ENCODE measurements at places on chromosomes 2 and 18.

DNA sequence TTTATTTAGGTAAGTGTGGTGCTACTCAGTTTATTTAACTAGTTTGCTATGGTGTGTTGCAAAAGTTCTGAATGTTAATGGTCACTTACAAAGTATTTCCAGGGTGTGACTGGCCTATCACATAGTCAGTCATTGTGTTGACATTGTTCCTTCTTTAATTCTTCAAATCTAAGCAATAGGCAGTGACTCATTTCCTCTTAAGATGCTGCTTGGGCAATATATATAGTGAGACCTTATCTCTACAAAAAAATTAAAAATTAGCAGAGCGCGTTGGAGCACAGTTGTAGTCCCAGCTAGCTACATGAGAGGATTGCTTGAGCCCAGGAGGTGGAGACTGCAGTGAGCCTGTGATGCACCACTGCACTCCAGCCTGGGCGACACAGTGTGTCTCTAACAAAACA is 5.8 kb upstream of the CCDC88A start:
- no peak for DNase-seq

DNA sequence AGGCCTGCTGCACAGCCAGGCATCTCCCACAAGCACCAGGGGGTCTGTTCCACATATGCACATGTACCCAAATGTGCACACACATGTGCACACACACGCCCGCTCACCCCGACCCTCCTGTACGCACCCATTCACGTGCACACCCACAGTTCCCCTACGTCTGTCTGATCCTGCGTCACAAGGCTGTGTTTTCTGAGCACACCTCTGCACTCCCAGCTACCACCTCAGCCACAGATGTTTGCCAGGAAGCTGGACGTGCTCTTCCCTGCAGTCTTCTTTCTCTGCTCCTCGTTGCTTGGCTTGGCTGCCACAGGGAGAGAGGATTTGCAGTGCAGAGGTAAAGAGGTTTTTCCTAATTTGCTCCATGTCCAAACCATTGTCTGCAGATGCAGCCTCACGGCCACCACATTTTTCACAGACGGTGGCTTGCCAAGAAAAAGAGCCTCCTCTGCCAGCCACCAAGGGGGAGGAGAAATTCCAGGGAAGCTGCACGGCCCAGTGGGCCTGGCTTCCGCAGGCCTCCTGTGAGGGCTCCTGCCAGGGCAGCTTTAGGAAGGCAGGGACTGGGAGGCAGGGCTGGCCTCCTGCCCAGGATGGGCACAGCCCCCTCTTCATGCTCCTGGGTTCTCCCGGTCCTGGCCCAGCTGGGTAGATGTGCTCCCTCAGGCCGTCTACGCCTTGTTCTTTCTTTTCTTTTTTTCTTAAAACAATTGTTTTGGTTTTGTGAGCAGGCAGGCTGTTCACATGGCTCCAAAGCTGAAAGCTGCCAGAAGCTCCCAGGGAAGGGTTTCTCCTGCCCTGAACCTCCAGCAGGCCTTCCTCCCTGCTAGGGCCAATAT is 29.3 kb upstream of the HS6ST1 start:
- no peak for DNase-seq

GRCh38 chr18:32424696-32425095 is 46.0 kb downstream of the GAREM1 start:
- no peak for DNase-seq

- no peak for DNase-seq
These were observed 287.1 kb upstream of the ID2 start for GRCh38 chr2:8394569-8395359.

DNA sequence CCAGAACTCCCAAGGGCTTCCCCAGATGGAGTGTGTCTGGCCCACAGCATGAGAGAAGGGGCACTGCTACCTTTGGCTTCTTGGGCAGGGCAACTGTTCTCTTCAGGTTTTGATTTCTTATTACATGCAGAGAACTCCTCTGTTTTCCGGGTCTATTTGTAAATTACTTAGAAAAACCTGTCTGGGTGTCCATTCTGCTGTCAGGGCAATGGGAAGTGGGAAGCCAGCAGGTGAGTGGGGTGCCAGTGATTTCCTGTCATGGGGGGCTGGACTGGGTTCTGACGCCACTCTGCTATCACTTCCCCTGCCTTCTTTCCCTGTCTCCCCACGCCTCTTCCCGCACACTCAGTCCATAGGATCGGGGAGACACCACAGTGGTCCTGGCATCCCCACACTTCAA is 58.0 kb upstream of the LGALSL start:
- no peak for DNase-seq

DNA sequence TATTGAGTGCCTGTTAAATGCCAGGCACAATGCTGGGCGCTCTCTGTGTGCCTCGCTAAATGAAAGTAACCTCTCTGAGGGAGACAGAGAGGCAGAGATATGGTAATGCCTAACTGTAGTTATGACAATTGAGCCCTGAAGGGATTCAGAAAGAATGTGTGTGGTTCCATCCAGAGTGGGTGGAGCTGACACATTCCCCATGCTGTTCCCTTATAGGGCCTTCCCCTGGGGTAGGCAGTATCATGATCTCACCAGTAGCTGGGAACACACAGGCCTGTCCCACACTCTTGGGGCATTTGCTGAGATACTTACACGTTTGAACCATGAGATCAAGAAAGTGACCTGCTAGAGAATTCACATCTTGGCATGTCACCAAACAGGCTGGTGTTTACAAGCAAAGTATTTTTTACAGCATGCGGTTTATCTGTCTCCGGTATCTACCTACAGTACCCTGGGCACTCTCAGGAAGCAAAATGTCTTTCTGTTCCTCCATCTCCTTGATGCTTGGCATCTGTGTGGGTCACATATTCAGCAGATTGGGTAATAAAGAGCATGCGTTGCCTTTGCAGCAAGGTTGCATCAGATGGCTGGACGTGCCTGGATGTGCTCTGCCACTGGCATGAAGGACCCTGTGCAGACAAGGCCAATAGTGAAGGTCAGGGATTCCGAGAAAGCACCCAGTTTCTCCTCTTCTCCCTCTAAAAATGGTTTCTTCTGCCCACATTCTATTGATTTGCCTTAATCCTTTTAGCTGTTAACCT is 9.4 kb downstream of the CTIF start:
- DNase-seq = no peak

DNA sequence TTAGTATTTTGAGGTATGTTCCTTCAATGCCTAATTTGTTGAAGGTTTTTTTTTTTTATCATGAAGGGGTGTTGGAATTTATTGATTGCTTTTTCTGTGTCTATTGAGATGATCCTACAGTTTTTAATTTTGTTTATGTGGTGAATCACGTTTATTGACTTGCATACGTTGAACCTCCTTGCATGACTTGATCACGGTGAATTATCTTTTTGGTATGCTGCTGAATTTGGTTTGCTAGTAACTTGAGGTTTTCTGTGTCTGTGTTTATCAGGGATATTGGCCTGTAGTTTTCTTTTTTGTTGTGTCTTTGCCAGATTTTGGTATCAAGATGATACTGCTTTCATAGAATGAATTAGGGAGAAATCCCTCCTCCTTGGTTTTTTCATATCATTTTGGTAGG is 23.9 kb downstream of the CLIP4 start:
- no peak for DNase-seq

DNA sequence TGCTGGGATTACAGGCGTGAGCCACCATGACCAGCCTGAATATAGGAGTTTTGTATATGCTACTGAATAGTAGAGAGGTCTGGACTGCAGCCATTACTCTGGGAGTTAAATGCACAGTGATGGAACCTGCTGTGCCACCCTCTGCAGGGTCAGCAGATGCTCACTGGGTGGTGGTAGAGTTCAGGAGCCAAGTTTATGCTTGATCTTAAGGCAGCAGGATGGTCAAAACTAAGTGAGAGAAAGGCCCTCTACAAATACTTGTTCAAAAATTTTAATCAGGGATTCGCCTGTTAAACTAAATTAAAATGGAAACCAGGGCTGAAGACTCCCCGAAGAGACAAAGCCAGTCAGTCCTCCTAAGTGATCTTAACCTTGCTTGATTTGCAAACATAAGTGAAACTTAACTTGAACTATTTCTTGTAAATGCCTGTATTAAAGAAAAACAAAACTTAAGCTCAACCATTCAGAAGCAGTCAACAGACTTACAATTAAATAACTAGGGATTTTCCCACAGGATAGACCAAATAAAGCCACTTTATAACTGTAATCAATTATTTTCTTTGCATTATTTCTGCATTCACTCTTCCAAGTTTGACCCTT is 4.2 kb upstream of the WDFY1 start:
- no peak for DNase-seq

DNA sequence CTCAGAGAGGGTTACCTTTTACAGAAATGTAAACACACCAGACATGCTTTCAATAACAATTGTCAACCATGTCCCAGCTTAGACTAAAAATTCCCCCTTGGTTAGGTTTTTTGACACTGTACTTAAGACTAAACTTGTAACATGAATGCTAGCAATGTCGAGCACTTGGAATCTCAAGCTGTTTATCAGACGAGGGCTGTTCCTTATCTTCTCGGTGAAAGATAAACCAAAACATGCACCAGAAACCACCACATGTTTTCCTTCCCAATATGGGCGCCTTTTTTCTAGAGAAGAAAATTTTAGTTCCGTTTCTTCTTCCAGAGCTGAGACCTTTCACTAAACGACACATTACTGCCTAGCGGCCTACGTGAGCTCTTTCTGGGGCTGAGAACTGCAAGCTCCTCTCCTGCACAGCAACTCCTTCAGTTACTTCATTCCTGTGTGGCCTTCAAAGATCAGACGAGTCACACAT is 42.4 kb upstream of the ACKR3 start:
- no peak for DNase-seq

DNA sequence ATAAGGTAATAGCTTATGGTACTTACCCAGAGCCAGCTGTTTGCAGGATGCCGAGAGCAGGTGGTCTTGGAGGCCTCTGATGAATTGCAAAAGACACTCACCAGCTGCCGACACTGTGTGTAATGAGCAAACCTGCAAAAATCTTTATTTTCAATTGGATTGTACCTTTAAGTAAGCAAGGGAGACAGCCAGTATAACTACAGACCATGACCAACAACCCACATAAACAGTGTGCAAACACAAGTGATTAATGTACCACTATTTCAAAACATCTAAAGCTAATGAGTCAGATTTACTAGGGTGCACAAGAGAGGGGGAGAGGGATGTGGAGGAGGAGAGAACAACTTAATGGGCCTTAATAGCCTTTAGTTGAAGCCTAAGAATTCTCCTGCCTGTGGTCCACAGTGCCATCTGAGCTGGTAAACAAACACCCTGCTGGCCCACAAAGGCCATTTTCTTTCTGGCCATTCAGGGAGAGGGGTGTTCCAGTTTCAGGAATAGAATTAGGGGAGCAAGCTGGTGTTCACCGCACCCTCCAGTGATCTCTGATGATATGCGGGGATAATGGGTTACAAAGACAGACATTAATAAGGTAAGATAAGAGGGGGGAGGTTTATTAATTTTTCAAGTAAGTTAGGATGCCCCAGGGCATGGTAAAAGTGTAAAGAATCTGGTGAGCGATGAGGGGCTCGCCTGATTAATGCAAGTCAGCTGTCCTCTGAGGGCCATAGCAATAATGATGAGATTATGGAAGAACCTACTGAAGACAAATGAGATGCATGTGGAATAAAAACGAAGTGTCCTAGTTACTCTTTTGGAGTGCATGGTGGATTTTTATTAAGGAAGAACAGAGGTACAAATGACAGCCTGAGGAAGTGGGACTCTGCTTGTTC is 196.4 kb downstream of the HRH4 start:
- no peak for DNase-seq

- no peak for DNase-seq
These were observed 23.6 kb upstream of the CATIP start for GRCh38 chr2:218332920-218333645.

DNA sequence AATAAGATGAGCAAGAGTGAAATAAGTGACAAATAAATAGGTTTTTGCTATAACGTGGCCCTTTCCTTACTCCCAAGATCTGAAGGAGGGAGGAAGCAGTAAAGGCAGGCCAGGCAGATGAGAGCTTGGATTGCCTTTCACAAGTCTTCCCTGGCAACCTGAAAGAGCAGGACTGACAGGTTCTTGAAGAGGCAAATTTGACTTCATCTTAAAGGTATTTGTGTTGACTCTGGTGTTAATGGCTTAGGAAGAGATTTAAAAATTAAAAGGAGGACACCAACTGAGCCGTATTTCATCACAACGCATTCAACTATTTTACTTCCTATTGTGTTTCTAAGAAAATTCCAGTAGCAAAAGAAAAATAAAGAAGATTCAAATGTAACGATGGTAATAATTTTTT is 3.2 kb downstream of the STRN start:
- no peak for DNase-seq

- no peak for DNase-seq
These were observed 35.1 kb downstream of the EVA1A start for GRCh38 chr2:75525434-75526310.

- peak; percentile 30 for DNase-seq
These were observed at the start of gene ADAM23 for GRCh38 chr2:206442833-206443734. ADAM23 (plus strand) TSS chr2:206443532; CDS start chr2:206443867, 335 bp downstream.

DNA sequence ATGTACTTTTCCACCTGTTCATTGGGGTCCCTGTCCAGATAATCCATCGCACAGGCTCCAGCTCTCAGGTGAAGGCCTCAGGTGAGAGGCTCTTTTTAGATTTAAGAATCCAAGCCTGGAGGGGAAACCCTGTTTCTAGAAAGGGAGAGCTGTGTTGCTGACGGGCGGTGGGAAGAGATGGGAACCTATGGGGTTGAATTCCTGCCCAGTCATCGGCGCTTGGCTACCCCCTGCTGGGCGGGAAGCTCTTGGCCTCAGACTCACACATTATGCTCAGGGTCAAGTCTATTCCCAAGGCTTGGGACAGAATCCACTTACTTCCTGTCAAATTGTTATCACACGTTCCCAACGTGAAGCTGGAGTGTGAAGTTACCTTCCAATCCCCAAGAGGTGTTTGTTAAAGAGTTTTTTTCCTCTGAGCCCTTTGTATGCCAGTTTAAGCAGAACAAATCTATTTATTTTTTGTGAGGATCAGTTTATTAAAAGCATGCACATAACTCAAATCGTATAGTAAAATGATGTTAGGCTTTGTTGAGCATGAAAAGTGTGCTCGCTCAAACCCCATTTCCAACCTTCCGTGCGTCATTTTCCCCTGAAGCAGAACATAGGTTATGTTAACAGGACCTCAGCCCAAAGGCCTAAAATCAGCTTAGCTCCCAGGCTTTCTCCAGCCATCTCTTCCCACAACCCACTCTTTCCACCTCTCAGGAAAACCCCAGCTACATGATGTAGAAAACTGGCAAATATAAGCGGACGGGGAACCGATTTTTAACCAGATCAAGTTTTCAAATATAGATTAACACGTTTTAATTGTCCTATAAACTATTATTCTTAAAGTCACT is 181.7 kb upstream of the ETAA1 start:
- no peak for DNase-seq

GRCh38 chr18:29496152-29496680 is 1319.3 kb upstream of the CDH2 start:
- DNase-seq = no peak

- no peak for DNase-seq
These were observed 490.6 kb downstream of the THSD7B start for GRCh38 chr2:137255990-137256389.

- no peak for DNase-seq
These were observed 55.0 kb downstream of the EPB41L3 start for GRCh38 chr18:5488844-5489243.

GRCh38 chr18:2618009-2618408 is 37.5 kb upstream of the SMCHD1 start:
- DNase-seq = no peak
